ENCODE measurements at places on chromosomes 5 and 9.
A peak's percentile ranks its signal among the peaks of the same experiment; 100 is the strongest.

GRCh38 chr5:10838038-10838437, 77.0 kb upstream of the DAP start:
- no peak for DNase-seq

GRCh38 chr5:36944607-36945225, 68.1 kb downstream of the NIPBL start:
- DNase-seq = peak; percentile 29

DNA sequence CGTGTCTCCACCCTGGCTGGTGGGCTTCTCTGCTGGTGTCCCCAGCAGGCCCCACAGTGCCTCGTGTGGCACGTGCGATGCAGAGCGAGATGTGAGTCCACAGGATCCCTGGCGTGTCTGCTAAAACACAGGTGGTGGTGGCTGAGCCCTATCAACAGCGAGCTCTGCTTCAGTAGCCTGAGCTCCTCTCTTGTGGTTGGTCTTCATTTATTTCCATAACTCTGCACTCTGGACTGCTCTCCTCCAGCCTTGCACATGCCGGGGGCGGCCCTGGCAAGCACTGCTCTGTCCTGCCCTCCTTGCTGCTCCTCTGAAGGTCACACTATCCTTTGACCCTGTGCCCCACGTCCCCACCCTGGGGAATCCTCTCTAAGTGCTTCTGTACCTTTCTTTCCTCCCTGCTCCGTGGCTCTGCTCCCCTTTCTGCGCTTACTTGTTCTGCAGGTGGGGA, 59.2 kb downstream of the NSUN2 start:
- no peak for DNase-seq

- DNase-seq = no peak
Measured at GRCh38 chr9:121690316-121690715, 38.9 kb downstream of the DAB2IP start.

DNA sequence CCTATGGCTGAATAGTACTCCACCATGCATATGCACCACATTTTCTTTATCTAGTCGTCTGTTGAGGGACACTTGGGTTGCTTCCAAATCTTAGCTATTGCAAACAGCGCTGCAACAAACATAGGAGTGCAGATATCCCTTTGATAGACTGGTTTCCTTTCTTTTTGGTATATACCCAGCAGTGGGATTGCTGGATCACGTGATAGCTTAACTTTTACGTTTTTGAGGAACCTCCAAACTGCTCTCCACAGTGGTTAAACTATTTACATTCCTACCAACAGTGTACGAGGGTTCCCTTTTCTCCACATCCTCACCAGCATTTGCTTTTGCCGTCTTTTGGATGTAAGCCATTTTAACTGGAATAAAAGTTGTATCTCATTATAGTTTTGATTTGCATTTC, 142.6 kb downstream of the TARS1 start:
- no peak for DNase-seq

- DNase-seq = no peak
Measured at GRCh38 chr5:134124289-134125038, 10.0 kb downstream of the TCF7 start.

DNA sequence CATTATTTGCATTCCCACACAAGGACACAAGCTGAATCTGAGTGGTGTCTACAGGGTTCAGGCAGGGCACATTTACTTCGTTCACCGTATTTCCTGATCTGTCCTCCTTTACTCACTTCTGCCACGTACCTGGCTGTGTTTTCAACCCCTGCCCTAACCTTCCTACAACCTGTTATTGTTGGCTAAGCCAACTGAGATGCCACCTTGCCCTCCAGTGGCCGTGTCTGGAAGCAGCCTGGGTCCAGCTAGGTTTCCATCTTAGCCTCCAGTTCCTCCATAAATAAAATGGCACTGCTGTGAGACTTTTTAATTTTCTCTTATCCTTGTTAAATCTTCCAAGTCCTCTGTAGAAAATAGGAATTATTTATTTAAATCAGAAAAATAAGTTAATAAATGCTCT, 64.8 kb downstream of the ATP10B start:
- peak; percentile 44 for DNase-seq

DNA sequence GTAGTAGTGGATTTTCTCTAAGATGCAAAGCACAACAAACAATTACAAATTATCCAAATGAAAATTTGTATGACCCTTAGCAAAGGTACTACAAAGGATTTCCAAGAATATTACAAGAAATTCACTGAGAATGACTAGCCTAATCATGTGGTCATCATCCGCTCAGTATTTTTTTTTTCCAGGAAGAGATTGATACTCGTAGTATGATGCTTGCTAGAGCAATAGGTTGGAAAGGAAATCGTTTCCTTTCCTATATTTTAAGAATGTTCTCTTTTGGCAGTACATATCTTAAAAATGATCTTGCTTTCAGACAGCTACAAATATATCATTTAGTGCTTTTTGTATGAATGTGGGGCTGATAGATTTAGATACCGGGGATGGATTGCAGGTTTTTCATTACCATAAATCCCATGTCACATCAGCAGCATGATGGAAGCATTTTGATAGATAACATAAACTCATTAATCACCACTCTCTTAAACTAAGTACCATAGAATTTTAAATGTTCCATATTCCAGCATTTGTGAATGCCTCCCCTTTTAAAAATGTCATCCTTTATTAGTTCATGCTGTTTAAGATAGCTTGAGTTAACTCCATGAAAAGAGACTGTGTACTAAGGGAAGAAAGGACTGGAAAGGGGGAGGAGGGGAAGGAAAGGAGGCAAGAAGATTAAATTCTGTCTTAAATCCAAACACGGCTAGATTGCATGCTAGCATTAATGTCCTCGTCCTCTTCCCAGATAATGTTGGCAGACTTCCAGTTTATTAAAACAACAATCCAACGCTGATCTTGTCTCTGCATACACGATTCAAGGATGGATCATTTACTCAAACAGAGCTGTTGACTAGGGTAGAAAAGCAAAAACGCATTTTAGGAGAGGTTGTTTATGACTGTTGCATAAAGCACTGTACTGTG, 311.7 kb upstream of the ZNF608 start:
- DNase-seq = no peak

DNA sequence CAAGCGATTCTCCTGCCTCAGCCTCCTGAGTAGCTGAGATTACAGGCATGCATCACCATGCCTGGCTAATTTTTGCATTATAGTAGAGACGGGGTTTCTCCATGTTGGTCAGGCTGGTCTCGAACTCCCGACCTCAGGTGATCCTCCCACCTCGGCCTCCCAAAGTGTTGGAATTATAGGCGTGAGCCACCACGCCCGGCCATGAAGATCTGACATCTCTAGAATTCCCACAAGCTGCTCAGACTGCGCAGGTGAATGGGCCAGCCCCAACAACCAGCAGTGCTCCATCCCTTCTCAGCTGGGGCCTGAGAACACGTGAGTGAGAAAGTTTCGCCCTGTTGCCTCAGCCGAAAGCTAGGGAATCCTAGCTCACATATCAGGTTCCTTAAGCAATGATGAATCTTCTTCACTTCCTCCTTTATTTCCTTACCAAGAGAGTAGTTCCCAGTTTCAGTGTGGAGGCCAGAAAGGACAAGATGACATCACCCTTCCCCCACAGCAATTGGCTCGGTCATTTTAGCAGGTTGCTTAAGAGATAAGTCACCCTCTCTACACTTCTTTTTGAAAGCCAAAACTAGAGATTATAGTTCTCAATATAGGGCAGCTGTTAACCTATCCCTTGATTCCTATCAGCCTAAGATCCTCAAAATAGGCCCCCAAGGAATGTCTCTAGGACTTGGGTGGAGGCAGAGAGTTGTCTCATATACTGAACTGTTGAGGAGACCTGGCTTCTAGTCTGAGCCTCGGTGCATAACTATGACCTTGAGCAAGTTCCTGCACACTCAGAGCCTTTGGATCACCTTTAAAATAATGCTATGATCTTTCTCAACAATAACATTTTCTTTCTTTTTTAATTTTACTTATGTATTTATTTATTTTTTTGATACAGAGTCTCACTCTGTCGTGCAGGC, 23.9 kb upstream of the PPP2CA start:
- DNase-seq = no peak

- DNase-seq = no peak
Measured at GRCh38 chr9:129022037-129022436, 6.1 kb downstream of the SH3GLB2 start.

- no peak for DNase-seq
Measured at GRCh38 chr9:99322299-99322698, 100.2 kb downstream of the SEC61B start.

DNA sequence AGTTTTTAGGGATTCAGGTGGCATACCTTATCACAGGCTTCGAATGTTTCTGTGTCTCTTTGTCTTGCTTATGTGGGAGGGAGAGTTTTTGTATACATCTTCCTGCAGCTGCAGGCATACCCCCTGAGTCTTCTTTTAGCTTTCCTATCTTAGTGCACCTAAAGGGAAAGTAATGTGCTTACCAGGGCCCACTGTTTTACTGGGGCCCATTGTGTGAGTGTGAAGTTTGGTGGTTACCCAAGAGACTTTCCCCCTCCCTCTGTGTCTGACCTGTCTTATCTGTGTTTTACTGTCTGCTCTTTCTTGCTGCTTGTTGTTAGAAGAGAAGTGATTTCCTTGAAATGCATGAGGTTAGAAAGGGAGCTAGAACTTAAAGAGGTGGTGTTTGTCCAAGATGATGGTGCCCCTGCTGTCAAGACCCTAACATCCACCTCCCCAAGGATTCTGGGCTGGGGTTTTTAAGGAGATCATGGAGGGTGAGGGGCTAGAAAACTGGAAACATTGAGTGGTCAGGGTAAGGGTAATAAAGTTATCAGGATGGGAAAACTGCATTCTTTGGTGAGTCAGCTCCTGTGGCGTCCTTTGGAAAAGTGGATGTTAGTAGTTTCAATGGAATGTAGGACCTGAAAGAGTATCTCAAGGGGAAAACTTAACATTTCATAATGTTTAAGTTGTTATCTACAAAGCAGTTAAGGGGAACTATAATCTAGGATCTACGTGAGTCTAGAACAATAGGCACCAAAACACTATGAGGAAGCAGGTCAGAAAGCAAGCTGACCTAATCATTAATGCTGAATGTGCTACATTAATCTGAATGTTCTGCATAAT, 583.5 kb upstream of the TUSC1 start:
- DNase-seq = no peak

GRCh38 chr5:76732405-76733048, 16.6 kb downstream of the F2R start:
- DNase-seq = no peak

DNA sequence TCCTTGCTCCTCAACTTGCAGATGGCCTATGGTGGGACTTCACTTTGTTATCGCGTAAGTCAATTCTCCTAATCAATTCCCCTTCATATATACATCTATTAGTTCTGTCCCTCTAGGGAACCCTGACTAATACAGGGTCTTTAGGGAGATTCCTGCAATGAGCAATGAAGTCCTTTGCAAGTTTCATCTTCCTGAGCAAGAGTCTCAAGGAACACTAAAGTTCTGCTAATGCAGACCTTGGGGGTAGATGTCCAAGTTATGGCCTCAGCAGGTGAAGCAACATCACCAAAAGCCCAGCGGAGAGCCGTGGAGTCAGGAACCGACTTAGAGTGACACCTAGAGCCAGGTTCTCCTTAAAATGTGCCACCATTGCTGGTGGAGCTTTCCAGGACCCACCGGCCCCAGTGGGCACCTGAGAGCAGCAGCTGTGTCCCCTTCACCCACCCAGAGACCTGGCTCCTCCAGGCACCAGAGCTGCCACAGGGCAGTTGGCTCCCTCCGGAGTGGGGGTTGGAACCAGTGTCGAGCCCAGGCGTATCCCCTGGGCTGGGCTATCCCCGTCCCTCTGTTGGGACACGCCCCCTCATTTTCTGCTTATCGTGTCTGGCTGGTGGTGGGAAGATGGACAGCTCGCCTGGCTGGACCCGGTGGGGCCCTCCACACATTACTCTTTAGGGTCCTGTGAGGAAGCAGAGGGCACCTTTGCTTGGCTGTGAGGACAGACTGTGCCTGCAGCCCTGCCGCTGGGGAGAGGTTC, 10.9 kb upstream of the FCN1 start:
- DNase-seq = no peak

- no peak for DNase-seq
Measured at GRCh38 chr9:83655433-83655832, 32.5 kb downstream of the IDNK start.

- no peak for DNase-seq
Measured at GRCh38 chr5:72604111-72604797, 97.0 kb upstream of the ZNF366 start.

- no peak for DNase-seq
Measured at GRCh38 chr9:82254646-82255367, 266.2 kb downstream of the SPATA31D1 start.

GRCh38 chr5:143946837-143947236, 134.9 kb downstream of the HMHB1 start:
- no peak for DNase-seq

- no peak for DNase-seq
Measured at GRCh38 chr9:117205806-117206205, 209.1 kb downstream of the ASTN2 start.

GRCh38 chr5:180130291-180130869, 58.8 kb upstream of the RNF130 start:
- no peak for DNase-seq

DNA sequence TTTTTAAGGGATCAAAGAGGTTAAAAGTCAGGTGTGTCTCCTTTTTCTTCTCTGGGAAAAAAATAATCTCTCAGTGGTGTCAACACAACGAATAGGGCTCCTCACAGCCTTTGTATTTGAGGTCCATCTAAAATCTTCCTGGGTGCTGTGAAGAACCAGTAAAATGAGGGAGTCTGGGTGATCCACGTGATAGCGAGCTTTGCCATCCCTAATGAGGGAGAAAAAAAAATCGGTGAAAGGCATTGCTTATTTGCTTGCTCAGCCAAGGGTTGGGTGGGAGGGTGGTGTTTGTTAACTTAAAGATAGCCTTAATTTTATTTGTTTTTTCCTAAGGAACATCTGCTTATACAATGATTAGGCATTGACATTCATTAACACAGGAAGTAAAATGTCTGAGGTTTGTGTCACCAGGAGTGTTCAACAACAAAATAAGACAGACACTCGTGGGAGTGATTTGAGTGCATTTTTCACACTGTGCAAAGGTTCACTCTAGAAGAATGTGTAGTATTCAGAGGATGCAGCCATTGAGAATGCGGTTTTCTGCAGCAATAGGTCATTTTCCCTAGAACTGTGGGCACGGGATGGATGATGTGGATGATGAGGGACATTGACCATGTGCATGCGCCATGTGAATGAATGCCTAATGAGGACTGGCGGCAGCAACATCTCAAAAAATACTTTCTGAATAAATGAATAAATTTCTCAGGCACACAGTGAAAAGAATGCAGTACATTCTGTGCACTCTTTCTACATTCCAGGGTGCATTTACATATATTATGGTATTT, 369.5 kb downstream of the NTRK2 start:
- no peak for DNase-seq

DNA sequence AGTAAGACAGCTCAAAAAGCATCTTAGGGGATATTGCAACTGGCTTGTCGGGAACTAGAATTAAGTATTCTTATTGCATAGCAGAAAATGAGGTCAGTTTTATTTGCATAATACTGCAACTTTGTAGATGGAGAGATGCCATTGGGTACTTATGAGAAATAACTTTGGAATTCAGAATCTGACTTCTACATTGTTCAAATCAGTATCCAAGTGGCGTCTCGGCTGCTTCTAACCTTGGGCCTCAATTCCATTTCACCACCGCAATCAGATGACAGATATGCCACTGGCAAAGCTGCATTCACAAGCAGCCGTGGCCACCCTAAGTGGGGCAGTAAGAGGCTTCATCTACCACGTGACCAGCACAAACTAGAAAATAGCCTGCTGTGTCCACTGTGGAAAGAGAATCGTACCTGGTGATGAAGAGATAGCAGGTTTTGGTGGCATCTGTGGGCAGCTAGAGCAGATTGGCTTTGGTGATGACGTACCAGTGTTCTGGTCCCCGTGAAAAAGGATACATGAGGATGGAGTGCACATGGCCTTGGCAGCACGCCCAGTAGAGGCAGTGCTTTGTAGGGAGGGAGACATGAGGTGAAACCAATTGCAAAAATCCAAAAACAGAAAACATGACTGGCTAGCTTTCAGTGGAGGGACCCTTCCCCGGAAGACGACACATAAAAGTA, 116.6 kb downstream of the KLHL3 start:
- DNase-seq = no peak

All from NCI-H774 (cell line).